ENCODE measurements at places on chromosomes 13 and 19.

DNA sequence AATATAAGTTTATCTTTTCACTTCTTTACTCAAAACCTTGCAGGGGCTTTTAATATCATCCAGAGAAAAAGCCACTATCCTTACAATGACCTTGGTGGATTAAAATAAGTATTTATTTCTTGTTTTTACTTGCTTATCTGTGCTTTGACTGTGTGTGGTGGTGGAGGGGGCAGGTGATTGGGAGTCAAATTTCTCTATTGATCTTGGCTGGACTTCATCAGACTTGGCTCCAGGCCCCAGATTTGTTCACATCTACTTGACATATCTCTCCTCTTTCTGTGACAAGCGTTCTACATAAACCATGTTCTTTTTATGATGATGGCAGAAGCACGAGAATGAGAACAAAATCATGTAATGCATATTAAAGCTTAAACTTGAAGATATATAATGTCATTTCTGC, 670.8 kb downstream of the PCDH17 start:
- no peak for DNase-seq

- no peak for DNase-seq
Measured at GRCh38 chr13:86665842-86666241, 866.6 kb upstream of the SLITRK6 start.

DNA sequence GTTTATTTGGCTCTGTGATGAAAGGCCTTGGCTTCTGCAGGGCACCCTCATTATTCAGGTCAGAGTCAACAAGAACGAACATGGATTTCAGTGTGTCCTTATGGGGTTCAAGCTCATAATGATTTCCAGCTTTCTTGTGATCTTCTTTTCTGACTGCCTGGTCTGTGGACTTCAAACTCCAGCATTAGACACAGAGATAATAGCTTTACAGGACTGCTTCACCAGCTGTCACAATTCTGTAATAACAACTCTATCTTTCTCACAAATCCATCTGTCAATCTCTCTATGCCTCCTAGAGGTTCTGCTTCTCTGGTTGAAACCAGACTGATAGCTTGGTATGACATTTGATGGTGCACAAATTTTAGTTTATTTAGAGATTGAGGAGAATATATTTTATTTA, 13.1 kb upstream of the SLITRK6 start:
- DNase-seq = no peak

DNA sequence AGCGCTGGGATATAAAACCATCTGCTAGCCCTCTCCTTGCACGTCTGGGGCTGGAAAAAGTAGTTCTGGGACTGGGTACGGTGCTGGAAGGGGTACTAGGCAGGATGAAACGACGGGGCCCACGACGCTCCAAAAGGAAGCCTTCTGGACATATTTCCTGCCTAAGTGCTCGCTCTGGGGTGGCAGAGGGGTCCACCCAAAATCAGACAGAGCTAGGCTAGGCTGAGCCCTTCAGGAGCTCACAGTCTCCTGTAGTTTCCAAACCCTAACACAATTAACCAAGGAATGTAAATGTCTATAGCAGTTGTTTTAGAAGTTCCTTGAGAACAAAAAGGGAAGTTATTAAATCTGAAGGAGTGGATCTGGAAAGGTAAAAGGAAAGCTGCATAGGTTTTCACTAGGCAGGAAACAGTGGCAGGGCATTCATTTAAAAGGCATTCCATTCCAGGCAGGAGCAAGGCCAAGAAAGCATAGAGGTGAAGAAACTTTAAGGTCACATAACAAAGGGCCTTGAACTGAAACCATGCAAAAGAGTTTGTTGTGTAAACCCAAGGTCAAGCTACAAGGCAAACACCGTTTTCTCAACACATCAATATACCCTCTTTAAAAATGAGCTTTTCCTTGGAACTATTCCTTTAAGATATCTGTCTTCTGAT, 634 bp upstream of the DIAPH3 start:
- no peak for DNase-seq

DNA sequence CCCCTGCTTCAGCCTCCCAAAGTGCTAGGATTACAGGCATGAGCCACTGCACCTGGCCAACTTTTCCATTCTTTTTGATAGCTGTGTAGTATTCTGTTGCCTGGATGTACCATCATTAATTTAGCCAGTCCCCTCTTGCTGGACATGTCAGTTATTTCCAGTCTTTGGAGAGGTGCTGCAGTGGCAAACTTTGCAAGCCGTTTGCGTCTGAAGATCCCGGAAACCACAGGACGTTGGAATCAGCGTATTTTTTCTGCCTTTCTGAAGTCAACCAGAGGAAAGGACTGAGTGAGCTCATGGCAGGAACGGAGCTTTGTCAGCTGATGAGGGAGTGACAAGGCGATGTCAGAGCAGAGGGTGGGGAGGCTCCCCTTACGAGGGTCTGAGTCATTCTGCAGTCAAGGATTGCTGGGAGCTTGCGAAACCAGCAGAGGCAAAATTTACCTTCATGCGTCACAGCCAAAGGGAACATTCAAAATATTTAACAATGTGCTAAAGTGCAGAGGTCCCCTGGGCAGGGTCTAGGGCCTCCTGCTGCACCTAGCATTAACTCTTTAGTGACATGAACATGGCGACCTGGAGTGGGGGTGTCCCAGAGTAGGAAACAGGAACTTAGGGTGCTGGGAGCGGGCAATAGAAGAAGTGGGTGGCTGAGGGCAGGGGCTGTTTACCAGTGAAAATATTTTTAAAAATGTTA, 5.6 kb downstream of the C5AR1 start:
- peak; percentile 15 for DNase-seq

- DNase-seq = no peak
Measured at GRCh38 chr19:49472936-49473335, 1.1 kb upstream of the FLT3LG start.

- no peak for DNase-seq
Measured at GRCh38 chr13:50636007-50636704, 207.3 kb downstream of the DLEU7 start.

- no peak for DNase-seq
Measured at GRCh38 chr19:8835877-8836276, 3.7 kb downstream of the MBD3L1 start.

- no peak for DNase-seq
Measured at GRCh38 chr19:31174948-31175347, 174.3 kb downstream of the TSHZ3 start.

GRCh38 chr19:39704181-39705044, at the start of gene LGALS14:
TSS of gene LGALS14 (plus strand) at chr19:39704481. CDS start at chr19:39704529, 48 bp downstream.
- DNase-seq = no peak

- no peak for DNase-seq
Measured at GRCh38 chr19:12913011-12913561, 6.0 kb downstream of the SYCE2 start.

DNA sequence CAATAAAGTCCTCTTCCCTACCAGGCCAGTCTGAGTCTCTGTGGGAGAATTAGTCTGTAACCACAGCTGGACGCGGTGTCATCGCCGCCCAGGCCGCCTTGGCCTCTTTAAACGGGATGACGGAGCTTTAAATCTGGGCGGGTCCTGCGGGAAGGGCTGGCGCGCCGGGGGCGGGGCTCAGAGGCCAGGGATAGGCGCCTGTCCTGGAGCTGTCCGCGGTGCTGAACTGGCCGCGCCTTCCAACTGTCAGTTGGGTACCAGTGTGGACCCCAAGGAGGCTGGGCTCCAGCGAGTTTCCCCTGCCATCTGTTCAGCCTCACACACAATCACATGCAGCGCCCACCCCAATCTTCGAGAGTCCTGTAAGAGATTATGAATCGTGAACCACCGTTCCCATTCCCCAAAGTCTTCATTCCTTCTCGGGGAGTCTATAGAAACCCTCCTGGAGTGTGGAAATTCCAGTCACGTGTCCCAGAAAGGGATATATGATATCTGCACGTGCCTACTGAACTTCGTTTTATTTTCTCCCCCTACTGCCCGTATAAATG, 11.5 kb downstream of the APLP1 start:
- DNase-seq = peak; percentile 90

DNA sequence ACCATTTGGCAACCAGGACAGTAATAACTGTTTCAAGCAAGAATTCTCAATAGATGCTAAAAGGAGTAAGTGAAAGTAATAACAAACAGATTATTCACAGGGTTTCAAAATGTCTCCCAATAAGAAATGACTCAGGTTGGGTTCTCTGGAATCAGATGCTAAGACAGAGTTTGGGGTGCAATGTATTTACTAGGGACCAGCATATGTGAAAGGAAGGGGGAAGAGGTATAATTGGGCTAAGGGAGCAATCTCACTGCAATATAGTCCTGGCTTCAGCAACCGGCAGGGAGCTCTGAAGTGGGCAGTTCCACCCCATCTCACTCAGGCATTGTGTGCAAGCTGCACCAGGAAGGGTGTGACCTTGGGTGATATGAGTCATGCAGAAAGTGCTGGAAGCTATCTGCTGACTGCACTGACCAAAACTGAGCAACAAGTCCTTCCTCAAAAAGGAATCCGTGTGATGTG, 23.4 kb downstream of the ZDHHC20 start:
- peak; percentile 10 for DNase-seq

GRCh38 chr19:3006075-3006767, 22.9 kb downstream of the TLE2 start:
- DNase-seq = no peak

DNA sequence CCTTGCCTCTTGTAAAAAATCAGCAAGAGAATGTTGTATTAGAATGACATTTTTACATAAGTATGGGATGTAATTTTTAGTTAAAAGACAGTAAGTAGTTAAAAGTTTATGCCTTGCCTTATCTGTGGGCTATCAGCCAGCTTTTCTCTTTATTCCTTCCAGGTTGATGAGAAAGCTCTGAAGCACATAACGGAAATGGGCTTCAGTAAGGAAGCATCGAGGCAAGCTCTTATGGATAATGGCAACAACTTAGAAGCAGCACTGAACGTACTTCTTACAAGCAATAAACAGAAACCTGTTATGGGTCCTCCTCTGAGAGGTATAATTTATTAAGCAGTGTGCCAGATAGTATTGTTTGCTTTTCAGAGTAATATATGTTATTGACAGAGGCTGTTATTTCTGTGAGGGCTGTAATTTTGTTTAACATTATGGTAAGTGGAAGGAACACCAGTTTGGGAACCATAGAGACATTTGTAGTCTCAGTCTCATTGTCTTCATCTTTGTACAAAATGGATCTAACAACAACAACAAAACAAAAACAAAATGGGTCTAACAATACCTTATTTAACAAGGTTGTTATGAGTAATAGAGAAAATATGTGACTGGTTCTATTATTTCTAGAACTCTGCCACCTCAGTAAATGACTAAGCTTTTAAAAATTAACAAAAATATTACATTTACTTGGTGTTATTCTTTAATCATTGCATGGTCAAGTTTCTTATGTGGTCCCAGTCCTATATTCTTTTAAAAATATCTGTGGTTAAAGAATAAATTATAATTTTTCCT, 112.8 kb downstream of the TDRD3 start:
- DNase-seq = no peak

DNA sequence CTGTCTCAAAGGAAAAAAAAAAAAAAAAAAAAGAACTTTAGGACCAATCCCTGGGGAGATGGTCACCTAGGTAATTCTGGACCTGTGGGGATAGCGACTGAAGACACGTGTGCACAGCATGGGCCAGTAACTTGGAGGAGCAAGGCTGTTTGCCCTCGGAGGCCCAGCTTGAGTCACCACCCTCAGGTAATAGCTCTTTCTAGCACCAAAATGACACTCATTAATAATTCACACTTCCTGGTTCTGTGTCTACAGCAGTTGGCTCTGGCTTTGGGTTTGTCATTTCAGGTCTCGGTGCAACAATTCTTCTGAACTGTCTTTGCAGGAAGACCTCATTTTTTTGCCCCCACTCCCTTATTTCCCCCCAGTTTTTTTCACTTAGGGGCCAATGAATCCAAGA, 3.9 kb upstream of the ATP11A start:
- DNase-seq = no peak

DNA sequence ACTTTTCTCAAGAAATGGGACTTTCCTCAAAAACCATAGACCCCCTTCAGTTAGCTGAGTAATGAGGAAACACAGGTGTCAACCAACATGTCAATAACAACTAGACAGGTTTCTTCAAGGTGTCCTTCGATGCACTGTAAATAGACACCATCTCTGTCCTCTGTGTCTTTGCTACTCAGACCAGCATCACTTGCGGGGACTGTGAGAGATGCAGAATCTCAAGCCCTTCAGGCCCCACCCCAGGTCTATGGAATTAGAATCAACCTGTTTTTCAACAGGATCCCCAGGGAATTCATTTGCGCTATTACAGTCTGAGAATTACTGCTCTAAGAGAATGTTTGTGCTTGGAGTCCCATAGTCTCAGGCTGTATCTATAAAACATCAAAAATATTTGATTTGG, 469.9 kb downstream of the COG6 start:
- DNase-seq = no peak

DNA sequence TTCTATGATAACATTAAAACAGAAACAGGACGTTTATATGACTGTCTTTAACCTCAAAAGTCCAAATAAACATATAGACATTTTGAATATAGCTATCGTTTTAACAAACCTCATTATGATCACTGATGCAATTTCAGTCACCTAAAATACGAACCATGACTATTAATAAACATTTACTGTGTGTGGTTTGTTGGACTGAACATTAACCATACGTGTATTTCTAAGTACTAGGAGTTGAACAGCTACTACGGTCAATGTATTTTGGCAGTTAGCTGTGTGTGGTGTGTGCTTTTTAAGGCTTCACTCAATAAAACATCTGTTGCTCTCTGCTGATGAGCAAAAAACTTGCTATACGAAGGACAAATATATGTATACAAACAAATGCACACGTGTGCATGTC, 281.4 kb downstream of the ABCC4 start:
- no peak for DNase-seq

DNA sequence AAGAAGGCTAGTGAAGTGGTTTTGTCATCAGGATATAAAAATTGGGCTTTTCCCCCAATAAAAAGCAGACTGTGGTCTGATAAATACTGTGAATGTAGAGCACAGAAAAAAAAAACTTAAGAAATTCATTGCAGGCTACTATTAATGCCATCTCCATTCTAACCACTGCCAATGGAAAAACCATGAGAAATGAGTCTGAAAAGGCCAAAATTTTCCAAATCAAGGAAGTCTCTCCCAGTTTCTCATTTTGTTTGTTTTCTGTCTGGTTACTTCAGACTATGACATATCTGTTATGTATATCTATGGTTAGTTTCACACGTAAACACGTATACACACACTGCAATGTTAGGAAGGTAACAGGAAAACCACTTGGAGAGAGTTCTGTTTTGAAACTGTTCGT, 193.6 kb upstream of the TSC22D1 start:
- no peak for DNase-seq

GRCh38 chr19:31118287-31118955, 230.8 kb downstream of the TSHZ3 start:
- DNase-seq = no peak

Measured in stimulated activated CD4-positive, alpha-beta T cell treated with anti-CD3 and anti-CD28 coated beads, Interleukin-2, amount 100 ng/mL, for 48 hours (primary cell).